ENCODE measurements at places on chromosomes 1 and 21. TPM values are rescaled to one million over a fixed set of nuclear protein-coding genes. Genes with fewer than 3 reads are reported as not detected.

DNA sequence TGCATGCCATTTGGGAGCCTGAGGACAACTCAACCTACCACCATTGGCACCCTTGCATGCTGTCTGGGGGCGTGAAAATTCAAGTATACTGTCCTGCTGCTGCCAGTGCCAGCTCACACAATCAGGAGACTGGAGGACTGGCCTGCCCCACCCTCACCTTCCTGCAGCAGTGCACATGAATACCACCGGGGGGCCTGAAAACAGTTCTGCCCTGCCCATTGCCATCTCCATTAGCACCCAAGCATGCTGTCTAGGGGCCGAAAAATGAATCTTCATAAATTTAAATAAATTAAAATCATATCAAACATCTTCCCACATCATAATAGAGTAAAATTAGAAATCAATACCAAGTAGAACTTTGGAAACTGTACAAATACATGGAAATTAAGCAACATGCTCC lies 322.1 kb upstream of the TMPRSS15 start:
- DNase-seq: no peak

DNA sequence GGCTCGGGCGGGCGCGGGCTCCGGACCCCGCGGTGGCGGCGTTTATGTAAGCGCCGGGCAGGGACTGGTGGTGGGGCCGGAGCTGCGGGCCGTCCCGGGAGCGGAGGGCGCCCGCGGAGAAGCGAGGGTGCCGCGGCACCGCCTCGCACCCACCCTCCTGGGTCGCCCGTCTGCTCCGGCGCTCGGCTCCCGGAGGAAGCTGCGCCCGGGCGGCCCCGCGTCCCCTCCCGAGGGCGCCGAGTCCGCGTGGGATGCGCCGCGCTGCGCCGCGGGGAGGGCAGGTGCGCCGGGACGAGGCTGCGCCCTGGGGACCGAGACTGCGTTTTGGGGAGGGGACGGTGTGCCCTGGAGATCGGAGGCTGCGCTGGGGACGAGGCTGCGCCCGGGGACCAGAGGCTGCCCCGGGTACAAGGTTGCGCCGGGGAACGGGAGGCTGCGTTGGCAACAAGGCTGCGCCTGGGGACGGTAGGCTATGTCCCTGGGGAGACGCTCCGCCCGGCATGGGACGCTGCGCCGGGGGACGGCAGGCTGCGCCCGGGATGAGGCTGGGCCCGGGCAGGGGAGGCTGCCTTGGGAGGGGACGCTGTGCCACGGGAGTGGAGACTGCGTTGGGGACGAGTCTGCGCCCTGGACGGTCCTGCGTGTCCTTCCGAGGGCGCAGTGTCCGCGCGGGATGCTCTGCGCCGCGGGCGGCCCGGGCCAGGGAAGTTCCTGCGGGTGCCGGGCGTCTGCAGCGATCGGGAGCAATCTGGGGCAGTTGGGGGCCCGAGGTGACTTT lies 627 bp downstream of the ADARB1 start:
- DNase-seq: peak; percentile 60

DNA sequence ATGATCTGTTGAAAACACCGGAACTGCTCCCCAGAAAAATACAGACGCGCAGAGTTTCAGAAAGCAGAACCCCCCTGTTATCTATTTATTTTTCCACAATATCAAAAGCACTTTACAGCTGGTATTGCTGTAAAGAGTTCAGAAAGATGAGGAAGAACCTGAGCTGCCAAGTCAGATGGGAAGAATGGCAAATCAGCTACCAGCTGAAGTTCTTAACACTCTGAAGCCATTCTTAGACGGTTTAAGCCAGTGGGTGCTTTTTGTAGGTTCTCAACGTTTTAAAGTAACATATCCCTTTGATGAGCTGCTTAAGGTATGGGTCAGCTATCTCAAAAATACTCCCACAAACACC lies 714 bp upstream of the AKIRIN1 start:
- peak; percentile 11 for DNase-seq

- DNase-seq: no peak
Measured at GRCh38 chr1:33718186-33718585, 145.7 kb upstream of the HMGB4 start.

DNA sequence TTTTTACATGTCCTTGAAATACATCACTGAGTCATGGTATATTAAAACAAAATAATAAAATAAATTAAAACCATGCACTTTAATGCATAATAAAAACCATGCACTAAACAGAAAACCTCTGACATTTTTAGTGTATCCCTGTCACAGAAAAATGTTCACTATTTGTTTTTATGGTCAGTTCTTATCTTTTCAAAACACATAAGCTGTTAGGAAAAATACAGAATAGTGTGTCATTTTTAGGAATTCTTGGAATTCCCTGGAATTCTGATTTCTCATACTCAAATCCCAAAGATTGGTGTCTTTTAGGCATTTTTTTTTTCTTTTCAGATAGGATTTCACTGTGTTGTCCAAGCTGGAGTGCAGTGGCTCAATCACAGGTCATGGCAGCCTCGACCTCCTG lies 25.1 kb upstream of the TINAGL1 start:
- DNase-seq: no peak

DNA sequence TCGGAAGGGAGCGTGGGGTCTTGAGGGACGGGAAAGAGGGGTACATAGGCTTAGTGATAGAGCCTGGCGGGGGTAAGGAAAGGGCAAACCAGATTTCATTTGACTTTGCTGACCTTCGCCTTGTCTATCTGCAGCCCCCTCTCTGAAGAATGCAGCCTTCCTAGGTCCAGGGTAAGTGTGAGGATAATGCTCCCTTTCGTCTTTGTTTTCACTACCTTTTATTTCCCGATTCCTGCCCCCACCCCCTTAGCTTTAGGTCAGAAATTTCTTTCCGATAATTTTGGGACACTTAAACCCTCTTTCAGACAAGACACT lies 396 bp downstream of the ATP5PB start:
- no peak for DNase-seq

DNA sequence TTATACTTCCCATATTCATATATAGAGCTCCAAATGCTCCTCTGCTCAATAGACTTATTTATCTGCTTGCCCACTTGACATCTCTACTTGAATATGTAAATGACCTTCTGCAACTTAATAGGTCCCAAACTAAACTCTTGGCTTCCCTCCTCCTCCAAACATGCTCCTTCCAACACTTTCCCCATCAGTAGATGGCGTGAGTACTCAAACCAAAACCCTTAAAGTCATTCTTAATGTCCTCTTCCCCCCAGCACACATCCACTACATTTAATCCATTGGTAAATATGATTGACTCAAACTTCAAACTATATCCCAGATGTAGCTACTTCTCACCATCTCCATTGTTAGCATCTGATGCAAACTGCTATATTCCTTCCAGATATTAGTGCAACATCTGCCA lies 48.5 kb upstream of the PBX1 start:
- DNase-seq: no peak

The FAM110D gene
- not detected for total RNA-seq

DNA sequence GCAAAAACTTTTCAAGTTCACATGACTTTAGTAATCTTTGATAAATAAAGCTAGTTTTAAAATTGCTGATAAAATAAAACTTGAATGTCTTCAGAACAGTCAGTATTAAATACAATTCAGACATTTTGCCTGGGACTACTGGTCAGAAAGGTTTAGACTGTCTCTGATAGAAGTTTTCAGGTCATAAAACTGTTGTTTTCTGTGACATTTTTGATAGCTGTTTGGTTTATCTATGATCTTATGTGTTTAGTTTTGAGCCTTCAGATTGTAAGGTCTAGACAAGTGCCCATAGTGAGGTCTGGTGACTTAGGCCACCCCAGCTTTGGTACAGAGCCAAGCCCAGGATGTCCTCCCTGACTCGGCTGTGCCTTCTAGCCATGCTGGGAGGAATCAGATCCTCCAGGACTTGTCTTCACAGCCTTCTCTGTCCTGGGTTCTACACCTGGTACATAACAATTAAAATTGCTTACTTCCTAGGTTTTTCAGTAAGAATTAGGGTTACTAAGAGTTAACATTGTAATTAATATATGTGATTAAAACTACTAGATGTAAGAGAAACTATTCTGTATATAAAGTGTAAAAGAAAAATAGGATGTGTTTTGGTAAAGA lies 15.1 kb upstream of the DNAH14 start:
- DNase-seq: no peak

The NPHS2 gene
- not detected for total RNA-seq

DNA sequence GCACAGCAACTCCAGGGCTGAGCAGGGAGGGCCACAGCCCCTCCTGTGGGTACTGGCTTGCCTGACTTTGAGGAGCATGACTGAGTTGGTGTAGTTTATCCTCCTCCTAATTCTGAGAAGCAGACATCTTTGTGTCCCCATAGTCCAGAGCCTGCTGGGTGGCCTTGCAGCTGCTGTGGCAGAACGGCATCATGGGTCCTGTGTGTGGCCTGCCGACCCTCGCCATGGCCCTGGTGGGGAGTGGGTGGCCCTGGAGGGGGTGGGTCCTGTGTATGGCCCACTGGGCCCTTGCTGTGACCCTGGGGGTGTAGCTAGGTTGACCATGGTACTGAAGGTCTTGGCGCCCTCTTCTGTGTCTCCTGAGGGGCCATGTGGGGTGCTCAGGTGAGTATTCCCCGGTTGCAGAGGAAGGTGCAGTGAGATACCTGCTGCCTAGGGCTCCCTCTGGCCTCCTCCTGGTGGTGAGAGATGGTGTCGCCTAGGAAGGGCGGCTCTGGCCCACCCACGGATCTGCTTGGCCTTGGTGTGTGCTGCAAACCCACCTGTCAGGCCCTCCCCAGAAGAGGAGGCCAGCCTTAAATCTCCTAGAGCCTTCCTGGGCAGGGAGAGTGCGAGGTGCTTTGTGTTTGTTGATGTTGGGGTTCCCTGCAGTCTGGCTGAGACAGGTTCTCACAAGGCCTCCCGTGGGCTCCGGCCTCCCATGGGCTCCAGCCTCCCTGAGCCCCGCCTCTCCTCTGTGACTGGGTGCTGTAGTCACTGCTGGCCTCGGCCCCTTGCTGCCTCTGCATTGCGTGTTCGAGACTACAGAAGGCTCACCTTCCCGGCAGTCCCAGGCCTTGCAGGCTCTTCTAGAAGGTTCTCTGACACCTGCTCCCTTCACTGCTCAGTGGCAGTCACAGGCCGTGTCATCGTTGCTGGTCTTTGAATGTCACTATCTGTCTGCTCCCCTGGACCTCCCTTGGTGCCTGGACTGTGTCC lies 7.8 kb downstream of the SNAP47 start:
- no peak for DNase-seq

GRCh38 chr1:114318961-114319360 lies 165.3 kb upstream of the SYT6 start:
- DNase-seq: no peak

DNA sequence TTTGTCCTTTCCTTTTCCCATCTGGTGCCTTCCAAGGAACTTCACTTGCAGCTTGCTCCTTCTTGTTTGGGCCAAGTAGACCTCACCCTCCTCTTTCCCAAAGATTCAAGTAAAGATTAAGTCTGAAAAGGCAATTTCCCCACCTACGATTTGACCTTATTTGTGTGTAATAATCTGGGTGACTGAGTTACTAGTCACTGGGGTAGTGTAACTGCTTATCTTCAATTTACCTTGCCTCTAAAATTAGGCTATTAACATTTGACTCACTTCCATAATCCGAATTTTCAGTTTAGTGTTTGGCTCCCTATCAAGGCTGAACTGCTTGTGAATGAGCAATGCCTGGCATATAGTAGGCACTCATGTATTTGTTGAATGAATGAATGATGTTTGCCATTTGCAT lies 59.6 kb downstream of the PLA2G4A start:
- DNase-seq: peak; percentile 53

The A3GALT2 gene
- not detected for total RNA-seq

DNA sequence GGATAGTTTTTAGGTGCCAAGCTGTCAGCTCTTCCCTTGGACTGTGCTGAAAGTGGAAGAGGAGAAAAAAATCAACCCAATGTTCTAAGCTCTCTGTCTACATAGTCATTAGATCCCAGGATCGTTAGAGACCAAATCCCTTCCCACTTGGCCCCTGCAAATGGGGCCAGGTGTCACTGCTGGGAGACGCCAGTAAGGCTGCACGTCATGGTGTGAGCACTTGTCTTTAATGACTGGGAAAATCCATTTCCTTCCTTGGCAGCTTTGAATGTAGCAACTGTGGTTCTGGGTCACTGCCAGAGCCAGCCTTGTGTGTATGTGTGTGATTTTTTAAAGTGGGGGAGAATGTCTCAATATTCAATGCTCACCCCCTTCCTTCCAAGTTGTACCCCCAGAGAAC lies 59.9 kb downstream of the MAN1C1 start:
- peak; percentile 8 for DNase-seq

DNA sequence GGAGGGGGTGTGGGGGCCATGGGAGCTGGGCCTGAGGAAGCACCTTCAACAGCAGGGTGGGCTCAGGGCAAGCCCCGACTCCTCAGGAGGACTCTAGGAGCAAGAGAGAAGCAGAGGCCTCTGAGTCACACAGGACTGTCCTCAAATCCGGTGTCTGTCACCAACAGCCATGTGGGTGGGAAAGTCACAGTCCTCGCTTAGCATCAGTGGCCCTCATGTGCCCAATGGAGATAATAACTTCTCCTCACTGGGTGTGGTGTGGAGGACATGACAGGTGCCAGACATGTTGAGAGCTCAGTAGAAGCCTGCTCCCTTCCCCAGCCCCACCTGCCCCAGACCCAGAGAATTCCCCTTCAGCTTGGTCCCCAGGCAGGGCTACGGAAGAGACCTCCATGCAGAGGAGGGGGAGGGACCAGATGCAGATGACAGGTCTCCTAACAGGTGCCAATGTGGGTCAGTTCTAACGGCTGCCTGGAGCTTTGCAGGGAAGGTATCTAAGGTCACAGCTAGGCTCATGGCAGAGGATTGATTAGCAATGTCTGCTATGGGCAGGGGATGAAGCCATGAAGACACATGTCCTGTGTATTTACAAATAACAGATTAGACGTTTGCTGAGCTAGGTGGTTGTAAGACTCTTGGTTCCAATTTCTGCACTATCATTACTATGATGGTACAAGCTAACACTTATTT lies 30.2 kb downstream of the TTC39A start:
- no peak for DNase-seq

- no peak for DNase-seq
Measured at GRCh38 chr1:2384941-2385481, 6.3 kb downstream of the MORN1 start.

The EXO1 gene
- total RNA-seq: 8.4 TPM

The ABCD3 gene
- 47.1 TPM for total RNA-seq

The BATF3 gene
- not detected for total RNA-seq

DNA sequence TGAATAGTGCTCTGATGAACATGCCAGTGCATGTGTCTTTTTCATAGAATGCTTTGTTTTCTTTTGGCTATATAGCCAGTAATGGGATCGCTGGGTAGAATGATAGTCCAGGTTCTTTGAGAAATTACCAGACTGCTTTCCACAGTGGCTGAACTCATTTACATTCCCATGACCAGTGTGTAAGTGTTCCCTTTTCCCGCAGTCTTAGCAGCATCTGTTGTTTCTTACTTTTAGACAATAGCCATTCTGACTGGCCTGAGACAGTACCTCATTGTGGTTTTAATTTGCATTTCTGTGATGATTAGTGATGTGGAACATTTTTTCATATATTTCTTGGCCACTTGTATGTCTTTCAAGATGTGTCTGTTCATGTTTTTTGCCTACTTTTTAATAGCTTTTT lies 784.5 kb downstream of the USP25 start:
- DNase-seq: peak; percentile 55

- peak; percentile 41 for DNase-seq
Measured at GRCh38 chr1:13960375-13960987, 260.5 kb downstream of the PRDM2 start.

GRCh38 chr1:214900590-214900989 lies 181.9 kb upstream of the KCNK2 start:
- no peak for DNase-seq
